ENCODE measurements at places on chromosomes 7 and 10. TPM values are rescaled to one million over a fixed set of nuclear protein-coding genes. Genes with fewer than 3 reads are reported as not detected.

The LAMB1 gene
- total RNA-seq: 535 TPM

The LIPF gene
- not detected for total RNA-seq

The ABCC2 gene
- total RNA-seq: 0.15 TPM

The NOS3 gene
- total RNA-seq: 0.53 TPM

The DNAJB9 gene
- 69.2 TPM for total RNA-seq

The EDRF1 gene
- total RNA-seq: 14.5 TPM

The IFIT2 gene
- 6.4 TPM for total RNA-seq

The HYAL4 gene
- not detected for total RNA-seq

The LRRN3 gene
- total RNA-seq: 0.47 TPM

The FLNC gene
- 153 TPM for total RNA-seq

All from smooth muscle cell of the coronary artery (primary cell).